CD4-positive, alpha-beta T cell treated with Interleukin-21 for 1 hour (primary cell): ENCODE measurements at places on chromosomes 5 and 9.

DNA sequence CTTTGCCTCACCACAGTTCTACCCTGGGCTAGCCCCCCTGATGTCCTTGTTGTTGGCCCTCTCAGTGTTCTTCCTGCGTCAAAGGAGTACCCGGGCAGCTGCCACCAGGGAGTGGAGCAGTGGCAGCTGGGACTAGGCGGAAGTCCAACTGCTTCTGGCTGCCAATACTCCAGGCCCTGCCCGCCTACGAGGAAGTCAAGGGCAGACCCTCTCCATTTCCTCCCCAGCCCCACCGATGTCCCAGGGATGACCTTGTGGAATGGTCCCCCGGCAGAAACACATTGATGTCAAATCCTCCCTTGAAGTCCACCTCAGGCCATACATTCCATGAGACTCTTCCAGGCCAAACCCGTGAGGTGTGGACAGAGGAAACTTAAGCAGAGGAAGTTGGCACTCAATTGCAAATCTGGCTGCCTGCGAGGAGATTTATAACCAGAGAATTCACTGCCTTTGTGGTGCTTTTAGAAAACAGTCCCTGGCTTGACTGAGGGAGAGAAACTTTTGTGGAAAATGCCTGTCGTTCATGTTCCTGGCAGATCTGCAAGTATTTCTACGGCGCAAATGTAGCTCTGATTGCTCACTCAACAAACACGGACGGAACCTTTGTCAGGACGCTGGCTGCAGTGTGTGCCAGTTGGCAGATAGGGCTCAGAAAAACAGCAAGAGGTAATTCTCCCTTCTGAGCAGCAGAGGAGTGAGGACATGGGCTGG is 339.7 kb downstream of the RAB3C start:
- DNase-seq: no peak

- no peak for DNase-seq
Observed at GRCh38 chr5:147407094-147407681, 102.7 kb downstream of the DPYSL3 start.

DNA sequence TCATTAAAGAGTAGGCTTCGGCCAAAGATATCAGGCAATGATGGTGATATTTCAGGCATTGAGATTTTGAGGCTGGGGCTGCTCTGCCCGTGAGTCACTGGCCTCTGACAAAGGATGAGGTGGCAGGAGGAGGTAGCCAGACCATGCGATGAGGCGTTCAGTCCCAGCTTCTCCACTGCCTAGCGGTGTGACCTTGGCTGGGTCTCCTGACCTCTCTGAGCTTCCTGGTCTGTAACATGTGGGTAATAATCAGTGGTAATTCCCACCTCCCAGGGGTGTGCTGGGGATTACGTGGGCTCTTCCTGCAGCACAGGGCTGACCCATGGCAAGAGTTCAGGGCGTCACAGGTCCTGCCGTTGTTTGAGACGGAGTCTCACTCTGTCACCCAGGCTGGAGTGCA is 73.2 kb upstream of the RAPGEF1 start:
- DNase-seq: no peak

- DNase-seq: no peak
Observed at GRCh38 chr5:149415066-149415967, 36.2 kb upstream of the IL17B start.

DNA sequence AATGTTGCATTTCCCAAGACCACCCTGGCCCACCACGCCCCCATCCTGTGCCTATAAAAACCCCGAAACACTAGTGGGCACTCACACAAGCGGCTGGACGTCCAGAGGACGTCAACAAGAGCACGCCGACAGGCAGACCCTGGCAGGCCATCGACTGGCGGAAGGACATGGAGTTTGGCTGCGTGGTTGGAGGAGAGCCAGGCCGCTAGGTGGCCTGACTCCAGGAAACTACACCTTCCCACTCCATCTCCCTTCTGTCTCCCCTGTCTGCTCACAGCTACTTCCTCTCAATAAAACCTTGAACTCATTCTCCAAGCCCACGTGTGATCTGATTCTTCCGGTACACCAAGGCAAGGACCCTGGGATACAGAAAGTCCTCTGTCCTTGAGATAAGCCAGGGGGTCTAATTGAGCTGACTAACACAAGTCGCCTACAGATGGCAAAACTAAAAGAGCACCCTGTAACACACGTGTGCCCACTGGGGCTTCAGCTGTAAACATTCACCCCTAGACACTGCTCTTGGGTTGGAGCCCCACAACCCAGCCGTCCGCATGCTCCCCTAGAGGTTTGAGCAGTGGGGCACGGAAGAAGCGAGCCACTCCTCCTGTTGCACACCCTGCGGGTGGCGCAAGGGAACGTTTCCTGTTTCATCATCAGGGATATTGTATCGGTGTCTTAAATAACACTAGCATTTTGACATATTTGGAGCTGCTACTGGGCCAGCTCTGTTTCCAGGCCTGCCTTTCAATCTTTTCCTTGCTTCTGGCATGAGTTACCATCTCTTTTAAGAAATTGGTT is 54.5 kb upstream of the TAF11L2 start:
- DNase-seq: no peak

DNA sequence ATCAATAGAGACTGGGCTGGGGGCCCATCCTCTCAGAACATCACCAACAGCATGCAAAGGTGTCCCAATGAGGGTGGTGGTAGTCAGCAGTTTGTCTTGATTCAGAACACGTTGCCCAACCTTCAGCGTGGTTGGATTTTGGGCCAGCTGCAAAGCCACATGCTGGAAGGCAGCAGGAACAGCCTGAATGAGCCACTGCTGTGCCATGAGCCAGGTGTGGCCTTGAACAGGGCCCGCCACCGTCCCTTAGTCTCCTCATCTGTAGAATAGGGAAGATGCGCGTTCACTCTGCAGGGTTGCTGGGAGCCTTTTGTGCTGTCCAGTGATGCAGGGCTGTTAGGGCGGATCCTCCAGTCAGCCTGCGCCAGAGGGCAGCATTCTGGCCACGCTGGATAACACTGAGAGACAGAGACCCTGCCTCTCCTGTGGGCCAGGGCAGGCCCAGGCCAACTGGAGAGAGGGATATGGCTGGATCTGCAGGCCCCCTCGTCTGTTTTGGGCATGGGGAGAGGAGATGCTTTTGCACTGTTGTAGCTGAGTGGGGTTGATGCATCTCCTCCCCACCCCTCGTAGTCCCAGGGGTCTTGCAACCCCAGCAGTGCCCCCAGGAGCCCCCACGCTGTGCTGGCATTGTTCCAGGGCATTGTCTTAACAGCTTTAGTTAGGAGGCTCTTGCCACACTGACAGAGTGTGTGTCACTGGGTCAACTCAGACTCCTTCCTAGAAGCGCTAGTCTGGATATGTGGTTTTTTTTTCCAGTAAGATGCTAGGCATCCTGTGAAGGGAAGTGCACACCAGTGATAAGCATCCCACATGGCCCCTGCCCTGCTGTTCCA is 42.1 kb downstream of the SLC46A2 start:
- DNase-seq: no peak

GRCh38 chr5:156532921-156533320 is 206.0 kb downstream of the SGCD start:
- no peak for DNase-seq

GRCh38 chr5:120507800-120508463 is 43.8 kb downstream of the PRR16 start:
- DNase-seq: no peak

GRCh38 chr9:24487250-24487861 is 58.3 kb downstream of the IZUMO3 start:
- DNase-seq: no peak

GRCh38 chr5:4785971-4786370 is 354.2 kb upstream of the ADAMTS16 start:
- no peak for DNase-seq

GRCh38 chr9:34665067-34665380 is 2.6 kb upstream of the CCL27 start:
- no peak for DNase-seq
